ENCODE measurements at places on chromosomes 3 and 15. TPM values are rescaled to one million over a fixed set of nuclear protein-coding genes. Genes with fewer than 3 reads are reported as not detected.

GRCh38 chr3:62562596-62562995, 189.2 kb upstream of the FEZF2 start:
- DNase-seq = no peak

DNA sequence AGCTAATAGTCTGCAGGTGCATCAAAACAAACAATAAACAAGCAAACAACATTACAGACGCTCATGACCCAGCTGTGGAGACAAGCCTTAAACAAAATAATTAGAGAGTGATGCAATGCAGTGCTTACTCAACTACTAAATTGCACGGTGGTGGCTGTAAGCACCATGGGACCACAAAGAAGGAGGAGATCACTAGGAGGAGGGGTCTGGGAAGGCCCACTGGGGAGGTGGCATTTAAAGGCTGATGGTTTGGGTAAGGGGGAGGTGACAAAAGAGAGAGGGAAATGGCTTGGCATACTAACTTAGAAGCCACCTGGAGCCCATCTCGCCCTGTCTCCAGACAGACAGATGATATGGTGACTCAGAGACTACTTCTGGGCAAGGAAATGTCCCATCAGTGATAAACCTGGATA, 516.7 kb downstream of the FOXP1 start:
- DNase-seq = no peak

DNA sequence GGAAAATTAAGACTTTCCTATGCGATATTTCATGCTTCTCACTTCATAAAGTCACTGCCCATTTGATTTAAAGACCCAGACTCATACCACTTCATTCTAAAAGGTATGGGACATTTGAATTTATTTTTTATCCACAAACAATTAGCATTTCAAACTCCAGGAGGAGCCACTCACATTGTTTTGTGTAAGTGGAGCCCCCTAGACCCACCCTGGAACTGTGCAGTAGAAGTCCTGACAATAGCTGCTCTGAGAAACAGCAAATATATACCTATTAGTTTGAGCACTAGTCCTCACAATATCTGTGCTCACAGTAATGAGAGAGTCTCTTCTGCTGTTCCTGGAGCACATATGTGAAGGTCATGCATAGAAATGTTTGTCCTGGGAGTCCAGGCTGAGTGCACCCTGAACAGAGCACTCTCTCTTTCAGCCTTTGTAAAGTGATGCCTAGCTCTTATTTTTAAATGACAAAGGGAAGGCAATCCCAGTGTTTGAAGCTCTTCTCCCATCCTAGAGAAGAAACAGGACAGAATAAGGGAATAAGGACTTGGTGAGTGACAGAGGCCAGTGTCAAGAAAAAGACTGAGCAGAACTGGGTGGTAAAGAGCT, 127.5 kb upstream of the STRIT1 start:
- DNase-seq = peak; percentile 48

DNA sequence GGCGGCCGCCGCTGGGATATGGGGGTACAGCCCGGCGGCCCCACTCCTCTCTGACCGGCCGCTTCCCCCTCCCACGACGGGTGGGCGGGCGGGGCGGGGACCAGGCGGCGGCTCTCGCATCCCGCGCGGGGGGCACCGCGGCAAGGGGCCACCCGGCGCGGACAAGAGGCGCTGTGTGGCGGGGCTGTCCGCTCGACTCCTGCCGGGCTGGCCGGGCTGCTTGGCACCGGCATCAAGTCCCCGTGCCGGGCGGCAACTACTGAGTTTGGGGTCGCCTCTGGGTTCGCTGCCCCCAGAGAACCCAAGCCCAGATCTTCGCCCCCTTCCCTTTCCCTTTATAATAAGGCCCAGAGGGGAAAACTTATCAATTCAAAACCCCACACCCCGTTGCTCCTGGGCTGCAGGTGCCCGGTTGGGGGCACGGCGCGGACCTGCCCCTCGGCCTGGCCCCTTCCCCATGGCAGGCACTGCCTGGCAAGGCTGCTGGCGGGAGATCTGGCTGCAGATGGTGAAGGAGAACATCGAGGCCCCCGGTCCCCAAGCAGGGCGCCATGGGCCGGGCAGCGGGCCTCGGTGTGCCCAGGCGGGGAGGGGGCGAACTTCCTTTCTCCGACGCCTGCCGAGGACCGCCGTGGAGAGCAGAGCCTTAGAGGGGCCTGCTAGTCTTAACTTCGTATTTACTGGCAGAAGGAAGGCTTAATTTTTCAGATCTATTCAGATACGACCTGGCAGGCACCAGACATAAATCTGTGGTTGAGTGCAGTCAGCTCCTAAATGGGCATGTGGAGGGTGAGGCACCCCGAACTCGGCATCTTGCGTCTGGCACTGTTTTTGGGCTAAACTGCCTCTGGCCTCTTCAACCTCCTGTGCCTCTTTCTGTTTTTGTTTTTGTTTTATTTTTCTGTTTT, 911 bp downstream of the APBA2 start:
- peak; percentile 43 for DNase-seq

GRCh38 chr3:112486811-112487505, 12.3 kb downstream of the BTLA start:
- no peak for DNase-seq

Gene CHST14
- total RNA-seq = 15.6 TPM

Gene DGKG
- total RNA-seq = not detected

Measured in GM23338 (cell line).